Stimulated activated CD8-positive, alpha-beta memory T cell treated with anti-CD3 and anti-CD28 coated beads, Interleukin-4, amount 100 ng/mL, for 48 hours (primary cell): ENCODE measurements at places on chromosomes 6 and 20.

GRCh38 chr20:35771367-35771688 lies 487 bp upstream of the PHF20 start:
- DNase-seq, result no peak

GRCh38 chr6:131911951-131912350 lies 39.2 kb downstream of the CCN2 start:
- no peak for DNase-seq

DNA sequence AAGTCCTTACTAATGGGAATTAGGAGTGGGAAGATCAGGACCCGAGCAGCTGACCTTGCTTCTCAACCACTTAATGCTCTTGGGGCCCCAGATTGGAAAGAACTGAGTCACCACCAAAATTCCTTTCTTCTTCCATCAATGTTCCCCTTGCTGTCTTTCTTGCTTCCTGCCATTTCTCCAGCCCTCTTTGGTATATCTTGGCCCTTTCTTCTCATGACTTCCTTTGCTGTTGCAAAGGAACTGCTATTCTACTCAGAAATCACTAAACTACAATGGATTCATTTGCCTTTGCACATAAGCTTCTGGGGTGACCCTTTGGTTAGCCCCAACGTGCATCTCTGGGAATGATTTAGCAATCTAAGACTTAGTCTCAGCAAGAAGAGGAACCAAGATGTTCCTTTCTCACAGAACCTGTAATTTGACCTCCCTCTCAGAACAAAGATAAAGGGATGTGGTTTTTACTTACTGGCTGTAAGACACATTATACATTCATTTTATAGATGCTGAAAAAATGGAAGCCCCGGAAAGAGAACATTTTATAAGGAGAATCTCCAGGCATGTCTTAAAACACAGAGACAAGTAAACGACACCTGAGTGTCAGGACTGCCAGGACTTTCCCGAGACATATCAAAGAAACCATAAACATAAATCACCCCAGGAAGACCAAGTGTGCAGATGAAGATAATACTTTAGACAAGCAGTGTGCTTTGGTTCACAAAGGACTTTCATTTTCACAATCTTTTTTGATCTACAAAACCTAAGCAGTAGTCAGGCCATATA lies 99.0 kb upstream of the TNFAIP3 start:
- no peak for DNase-seq

- DNase-seq, result no peak
Observed at GRCh38 chr6:151442371-151442770, 9.6 kb downstream of the RMND1 start.

- DNase-seq, result no peak
Observed at GRCh38 chr6:36703982-36704381, 6.4 kb downstream of the RAB44 start.

- DNase-seq, result no peak
Observed at GRCh38 chr6:167053895-167054530, 54.8 kb downstream of the CEP43 start.

GRCh38 chr20:32582659-32583580 lies 2.2 kb downstream of the NOL4L start:
- DNase-seq, result peak; percentile 46

DNA sequence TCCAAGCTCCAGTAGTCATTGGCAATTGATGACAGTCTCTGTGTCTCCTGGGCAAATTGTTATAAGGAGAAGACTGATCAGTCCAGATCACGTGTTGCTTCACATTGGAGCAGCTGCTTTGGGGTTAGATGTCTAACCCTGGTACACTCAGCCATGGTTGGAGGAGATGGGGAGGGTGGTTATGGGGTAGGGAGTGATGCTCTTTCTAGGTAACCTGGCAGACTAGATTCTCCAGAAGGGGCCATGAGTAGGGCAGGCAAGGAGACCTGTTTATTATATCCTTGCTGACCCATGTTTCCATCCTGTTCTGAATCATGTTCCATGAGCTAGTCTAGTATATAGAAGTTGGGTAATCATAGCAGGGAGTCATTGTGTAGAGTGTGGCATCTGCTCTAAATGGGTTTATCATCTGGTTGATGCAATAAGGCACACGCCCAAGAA lies 50.8 kb upstream of the BACH2 start:
- peak; percentile 52 for DNase-seq

DNA sequence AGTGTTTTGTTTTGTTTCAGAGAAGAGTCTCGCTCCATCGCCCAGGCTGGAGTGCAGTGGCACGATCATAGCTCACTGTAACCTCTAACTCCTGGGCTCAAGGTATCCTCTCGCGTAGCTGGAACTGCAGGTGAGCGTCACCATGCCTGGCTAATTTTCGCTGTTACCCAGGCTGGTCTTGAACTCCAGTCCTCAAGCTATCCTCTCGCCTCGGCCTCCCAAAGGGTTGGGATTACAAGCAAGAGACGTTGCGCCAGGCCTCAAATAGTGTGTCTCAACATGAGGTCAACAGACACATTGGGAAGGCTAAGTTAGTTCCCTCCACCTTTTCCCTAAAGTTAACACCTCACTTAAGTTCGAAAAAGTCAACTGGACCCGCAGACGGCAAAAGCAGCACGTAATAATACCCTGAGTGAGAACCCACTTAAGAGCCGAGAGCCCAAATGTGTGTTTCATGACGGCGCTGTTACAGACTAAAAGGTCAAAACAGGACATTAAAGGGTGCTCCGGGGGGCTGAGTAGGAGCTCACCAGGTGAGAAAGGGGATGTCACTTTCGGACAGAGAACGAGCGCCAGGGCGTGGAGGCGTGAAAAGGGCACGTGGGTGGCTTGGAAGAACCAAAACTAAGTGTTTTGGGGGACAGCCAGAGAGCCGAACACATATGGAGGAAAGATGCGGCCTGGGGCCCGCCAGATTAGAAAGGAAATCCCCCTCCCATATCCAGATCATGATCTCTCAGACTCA lies 499 bp downstream of the TTI1 start:
- peak; percentile 31 for DNase-seq

- peak; percentile 73 for DNase-seq
Observed at GRCh38 chr20:46349035-46349741, 40.9 kb upstream of the CDH22 start.

- DNase-seq, result no peak
Observed at GRCh38 chr6:166613027-166613426, 14.0 kb downstream of the RPS6KA2 start.

GRCh38 chr6:12379181-12379580 lies 89.0 kb downstream of the EDN1 start:
- no peak for DNase-seq

- DNase-seq, result no peak
Observed at GRCh38 chr20:57139342-57140093, 126.9 kb downstream of the BMP7 start.

DNA sequence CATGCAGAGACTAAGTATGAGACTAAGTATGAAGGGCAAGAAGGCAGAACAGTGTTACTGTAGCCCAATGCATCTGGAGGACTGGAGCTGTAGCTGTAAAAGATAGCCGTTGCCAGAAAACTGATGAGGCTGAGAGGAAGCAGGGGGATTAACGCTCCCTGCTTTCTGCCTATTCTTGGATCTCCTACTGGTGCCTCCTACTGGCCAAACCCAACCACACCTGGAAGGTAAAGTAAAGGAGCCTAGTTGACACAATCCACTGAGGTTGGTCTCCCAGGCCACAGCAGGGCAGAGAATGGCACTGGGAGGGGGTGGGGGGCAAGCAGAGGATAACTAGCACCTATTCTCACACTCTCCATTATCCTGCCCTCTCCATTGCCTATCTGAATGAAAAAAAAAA lies 105.0 kb upstream of the MRPS10 start:
- DNase-seq, result no peak

DNA sequence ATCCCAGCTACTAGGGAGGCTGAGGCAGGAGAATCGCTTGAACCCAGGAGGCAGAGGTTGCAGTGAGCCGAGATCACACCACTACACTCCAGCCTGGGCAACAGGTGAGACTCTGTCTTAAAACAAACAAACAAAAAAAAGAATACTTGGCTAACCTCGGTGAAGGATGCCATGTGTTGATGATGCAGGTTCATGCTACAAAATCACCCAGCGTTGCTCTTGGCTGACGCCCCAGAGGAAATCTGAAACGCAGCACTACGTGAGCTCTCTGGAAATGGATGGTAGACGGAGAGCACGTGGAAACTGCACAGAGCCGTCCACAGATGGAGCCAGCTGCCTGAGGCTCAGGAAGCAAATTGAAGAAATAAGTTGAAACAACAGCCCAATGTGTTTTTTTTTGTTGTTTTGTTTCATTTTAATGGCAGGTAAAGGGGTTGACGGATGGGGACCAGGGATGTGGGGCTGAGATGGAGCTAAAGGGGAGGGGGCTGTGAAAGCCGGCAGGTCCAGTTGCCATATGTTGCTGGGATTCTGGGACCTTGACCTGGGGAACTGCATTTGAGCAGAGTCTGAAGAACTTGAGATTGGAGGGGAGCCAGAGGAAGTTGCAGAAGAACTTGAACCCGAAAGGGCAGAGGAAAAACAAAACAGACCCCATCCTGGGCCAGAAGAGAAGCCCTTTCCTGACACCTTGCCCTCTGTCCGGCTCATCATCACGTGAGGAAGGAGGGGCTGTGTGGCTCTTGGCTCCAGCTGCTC lies 12.8 kb upstream of the MANBAL start:
- DNase-seq, result no peak

GRCh38 chr20:14957402-14957801 lies 620.0 kb upstream of the FLRT3 start:
- DNase-seq, result no peak

DNA sequence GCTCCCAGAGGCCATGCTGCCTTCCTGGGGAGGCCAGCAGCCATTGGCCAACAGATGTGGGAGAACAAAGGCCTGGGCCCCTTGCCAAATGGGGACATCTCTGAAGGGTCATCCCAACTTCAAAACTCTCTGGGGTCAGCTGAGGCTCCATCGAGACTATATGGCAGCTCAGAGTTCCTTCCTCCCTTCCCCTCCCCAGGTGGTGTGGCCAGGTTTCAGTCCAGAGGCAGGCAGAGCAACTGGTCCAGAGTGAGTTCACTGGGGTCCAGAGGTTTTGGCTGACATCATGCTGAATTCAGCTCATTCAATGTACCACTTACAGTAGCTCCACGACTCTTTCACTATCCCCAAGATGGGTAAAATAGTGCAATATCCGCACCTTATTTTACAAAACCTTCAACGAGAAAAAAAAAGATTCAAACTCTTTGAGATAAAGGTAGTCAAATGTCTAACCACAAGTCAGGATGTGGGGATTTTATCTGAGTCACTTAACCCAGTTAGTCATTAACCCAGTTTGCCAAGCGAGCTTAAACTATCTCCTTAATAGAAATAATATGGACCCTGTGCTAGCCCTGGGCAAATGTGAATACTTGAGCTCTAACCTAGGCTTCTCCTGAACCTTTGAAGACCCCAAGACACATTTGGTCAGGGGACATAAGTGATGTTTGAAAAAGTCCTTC lies 108.4 kb upstream of the PLEKHG1 start:
- no peak for DNase-seq

DNA sequence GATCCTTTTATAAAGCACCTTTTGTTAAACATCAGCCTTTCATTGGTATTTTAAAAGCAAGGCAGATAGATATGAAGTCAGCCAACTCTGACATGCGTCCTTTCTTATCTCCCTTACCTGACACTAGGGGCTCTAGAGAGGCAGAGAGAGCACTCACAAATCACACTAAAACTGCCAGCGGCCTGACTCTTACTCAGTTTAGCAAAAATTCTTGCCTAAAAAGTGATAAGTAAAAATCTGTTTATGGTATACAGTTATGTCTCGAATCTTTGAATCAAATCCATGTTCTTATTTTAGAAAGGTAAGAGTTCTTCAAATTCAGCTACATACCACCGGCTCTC lies 10.4 kb upstream of the TDRD6 start:
- no peak for DNase-seq

DNA sequence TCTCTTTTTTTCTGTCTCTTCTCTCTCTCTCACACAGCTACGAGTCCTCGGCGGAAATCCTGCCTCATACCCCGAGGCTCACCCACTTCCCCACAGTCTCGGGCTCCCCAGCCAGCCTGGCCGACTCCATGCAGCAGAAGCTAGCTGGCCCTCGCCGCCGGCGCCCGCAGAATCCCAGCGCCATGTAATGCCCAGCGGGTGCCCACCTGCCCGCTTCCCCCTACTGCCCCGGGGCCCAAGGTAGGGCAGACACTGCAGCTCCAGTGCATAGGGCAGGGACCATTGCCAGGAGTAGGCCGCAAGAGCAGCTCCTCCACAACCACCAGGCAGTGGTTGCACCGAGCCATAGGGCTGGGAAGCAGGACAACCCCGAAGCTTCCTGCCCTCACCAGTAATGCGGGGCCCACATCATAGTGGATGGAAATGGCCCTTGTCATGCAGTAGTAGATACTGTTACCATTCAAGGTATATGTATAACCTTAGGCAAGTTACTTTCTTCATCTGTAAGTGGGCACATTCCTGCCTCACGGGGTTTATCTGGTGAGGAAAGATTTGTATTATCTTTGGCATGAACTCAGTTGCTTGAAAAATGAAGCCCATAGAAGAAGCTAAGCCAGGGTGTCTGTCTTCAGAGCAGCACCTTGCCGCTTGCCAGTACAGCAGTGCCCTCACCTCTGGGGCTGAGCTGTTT lies 36.9 kb upstream of the ID1 start:
- no peak for DNase-seq

DNA sequence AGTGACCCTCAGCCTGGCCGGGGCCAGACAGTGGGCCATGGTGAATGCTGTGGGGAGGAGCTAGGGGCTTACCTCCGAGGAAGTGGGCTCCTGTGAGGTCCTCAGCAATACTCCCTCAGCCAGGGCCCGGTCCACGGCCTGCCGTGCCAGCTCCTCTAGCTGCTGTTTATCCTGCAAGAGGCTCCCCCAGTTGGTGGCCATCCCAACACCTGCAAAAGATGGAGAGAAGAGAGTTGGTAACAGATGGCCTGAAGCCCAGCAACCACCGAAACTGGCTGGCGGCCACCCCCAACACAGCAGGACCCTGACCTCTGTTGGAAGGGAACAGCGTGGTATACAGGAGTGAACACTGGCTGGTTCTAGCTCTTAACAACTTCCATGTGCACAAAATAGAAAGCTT lies 4.0 kb downstream of the GSS start:
- no peak for DNase-seq

GRCh38 chr6:154791556-154792317 lies 58.5 kb downstream of the SCAF8 start:
- DNase-seq, result no peak

DNA sequence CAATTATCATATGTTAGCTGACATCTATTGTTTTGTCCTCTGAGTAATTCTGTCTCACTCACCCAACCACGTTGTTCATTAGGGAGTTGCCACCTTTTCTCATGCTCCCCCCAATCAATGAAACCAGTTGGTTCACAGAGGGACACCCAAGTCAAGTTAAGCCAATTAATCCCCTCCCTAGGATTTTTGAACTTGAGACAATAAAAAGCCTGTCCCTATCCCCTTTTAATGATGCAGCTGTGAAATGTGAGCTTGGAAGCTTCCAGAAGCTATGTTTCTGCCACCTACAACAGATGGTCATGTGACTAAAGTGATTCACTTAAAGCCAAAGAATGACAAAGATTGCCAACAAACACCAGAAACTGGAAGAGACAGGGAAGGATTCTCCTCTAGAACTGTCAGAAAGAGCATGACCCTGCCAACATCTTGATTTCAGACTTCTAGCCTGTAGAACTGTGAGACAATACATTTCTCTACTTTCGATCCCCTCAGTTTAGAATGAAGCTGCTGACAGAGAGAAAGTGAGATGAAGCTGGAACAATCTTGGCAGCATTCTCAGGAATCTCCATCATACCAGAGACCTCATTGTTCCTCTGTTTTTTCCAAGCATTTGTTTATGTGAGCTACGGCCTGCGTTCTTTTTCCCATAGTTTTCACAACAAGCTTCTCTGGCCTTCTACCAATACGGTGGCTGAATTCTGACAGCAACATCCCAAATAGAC lies 57.8 kb upstream of the TPD52L1 start:
- DNase-seq, result no peak
